ENCODE measurements at places on chromosomes 11 and 22.

DNA sequence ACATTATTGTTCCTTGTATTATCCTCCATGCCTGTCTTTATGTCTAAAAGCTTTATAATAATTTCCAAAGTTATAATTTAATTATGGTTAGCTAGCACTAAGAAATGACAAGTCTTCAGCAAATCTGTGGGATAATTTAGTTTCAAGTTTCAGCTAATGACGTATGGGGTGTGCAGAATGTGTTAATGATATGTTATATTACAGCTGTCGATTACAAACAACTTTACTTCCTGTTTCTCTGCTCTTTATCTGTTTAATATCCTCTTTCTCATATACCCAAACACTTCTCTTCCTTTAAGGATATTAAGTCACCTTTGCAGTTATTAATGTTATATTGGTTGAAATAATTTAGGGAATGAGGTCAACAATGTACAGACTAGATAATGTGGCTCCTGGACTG, 161.8 kb downstream of the CASP12 start:
- DNase-seq, result peak; percentile 49

DNA sequence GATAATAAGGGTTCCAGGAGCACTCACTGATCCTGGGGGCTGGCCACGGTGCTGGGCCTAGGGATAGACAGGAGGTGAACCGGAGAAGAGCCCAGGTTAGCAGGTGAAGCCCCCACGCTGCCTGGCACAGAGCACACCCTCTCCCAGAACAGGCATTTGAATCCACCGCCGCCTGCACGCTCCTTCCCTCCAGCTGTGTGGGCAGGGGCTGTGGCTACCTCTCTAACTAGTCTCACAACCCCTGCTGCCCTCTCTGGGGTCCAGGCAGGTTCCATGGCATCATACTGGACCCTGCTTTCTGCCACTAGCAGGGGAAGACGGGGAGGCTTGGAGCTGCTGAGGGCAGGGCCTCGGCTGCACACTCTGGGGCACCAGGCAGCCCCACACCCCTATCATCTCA, 358.0 kb downstream of the CTTN start:
- DNase-seq, result no peak

DNA sequence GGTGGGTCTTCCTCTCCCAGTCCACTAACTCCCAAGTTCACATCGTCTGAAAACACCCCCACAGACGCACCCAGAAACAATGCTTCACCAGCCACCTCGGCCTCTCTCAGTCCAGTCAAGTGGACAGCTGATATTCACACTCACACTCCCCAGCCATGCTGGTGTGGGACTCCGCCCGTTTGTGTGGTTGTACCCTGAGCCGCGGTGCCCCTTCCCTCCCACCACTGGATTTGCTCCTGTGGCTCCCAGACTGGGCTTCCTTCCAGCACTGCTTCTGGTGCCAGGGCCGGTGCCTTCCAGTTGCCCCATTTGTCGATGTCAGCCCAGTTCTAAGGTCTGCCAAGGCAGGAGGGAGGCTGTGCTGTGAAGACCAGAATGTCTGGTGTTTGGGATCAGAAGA, 37.9 kb upstream of the PLET1 start:
- DNase-seq, result peak; percentile 71

GRCh38 chr11:86574493-86575207, 97.8 kb downstream of the ME3 start:
- no peak for DNase-seq

DNA sequence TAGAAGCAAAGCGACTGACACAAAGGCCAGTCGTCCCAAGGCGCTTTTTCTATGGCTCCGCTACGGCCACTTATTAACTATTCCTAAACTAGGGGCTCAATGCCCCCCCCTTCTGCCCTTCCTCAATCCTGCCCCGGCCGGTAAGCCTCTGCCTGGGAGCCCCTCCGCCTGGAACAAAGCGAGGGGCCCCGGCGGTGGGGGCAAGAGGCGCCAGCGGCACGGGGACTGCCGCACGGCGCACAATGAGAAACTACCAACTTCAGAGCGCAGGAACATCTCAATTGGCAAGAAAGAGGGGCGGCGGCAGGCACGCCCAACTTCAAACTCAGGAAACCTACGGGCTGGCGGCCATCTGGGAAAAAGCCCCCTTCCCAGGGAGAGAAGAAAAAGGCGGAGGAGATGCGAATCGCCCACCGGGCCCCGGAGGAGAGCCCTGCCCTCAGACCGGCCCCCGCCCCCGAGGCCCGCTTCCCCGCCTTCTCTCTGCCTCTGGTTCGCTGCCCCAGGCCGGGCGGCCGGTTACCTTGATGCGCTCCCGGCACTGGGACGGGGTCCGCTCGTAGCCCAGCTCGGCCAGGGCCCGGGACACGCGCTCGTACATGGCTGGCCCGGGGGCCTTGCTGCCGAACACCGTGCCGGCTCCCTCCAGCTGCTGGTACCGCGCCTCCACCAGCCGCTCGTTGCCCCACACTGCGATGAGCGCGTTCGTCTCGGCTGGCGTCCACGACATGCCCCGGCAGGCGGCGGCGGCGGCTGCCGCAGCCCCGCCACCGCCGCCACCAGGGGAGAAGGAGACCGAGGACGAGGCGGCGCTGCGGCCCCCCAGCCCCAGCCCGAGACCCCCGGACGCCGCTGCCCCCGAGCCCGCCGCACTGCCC, 619 bp downstream of the MSANTD2 start:
- DNase-seq, result peak; percentile 62

GRCh38 chr11:49377978-49378377, 169.6 kb upstream of the FOLH1 start:
- no peak for DNase-seq

- no peak for DNase-seq
These were observed 5.3 kb upstream of the AKIP1 start for GRCh38 chr11:8905528-8906165.

- no peak for DNase-seq
These were observed 70.8 kb upstream of the HMGXB4 start for GRCh38 chr22:35186492-35186891.

DNA sequence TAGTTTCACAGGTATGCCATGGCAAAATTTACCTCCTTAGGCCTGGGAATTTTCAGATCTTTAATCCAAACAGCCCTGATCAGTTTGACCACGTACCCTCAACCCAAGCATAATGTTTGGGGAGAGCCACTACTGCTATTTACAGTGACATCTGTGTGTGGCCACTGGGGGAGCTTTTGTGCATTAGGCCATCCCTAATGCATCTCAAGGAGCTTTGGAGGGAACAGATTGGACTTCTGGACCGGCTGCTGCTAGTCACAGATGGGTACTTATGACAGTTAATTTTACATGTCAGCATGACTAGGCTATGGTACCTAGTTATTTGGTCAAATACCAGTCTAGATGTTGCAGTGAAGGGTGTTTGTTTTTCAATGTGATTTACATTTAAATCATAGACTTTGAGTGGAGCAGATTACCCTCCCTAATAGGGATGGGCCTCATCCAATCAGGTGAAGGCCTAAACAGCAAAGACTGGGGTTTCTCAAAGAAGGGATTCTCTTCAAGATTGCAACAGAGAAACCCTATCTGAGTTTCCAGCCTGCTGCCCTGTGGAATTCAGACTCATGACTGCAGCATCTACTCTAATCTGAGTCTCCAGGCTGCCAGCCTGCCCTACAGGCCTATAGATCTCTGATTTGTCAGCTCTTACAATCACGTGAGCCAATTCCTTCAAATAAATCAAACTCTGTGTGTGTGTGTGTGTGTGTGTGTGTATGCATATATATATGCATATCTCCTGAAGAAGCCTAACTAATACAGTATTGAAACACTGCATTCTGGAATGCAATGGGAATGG, 38.0 kb upstream of the GALNT18 start:
- DNase-seq, result peak; percentile 3

DNA sequence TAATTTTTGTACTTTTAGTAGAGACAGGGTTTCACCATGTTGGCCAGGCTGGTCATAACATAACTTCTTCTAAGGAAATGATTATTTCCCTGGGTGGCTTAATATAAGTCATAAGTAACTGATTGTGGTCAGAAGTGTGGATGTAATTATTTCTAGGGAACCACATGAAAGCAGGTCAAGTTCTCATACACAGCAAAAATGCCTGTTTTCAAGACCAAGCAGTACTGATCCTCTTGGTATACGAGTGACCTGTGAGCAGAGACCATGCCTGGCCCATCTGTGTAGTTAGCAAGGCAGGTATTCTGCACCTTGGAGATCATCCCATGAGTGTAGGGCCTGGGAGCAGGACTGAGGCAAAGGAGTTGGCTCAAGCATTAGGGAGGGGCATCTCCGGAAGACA, 32.5 kb upstream of the NUCB2 start:
- peak; percentile 21 for DNase-seq

GRCh38 chr11:2990617-2991451, 1.3 kb downstream of the NAP1L4 start:
- DNase-seq, result peak; percentile 56

DNA sequence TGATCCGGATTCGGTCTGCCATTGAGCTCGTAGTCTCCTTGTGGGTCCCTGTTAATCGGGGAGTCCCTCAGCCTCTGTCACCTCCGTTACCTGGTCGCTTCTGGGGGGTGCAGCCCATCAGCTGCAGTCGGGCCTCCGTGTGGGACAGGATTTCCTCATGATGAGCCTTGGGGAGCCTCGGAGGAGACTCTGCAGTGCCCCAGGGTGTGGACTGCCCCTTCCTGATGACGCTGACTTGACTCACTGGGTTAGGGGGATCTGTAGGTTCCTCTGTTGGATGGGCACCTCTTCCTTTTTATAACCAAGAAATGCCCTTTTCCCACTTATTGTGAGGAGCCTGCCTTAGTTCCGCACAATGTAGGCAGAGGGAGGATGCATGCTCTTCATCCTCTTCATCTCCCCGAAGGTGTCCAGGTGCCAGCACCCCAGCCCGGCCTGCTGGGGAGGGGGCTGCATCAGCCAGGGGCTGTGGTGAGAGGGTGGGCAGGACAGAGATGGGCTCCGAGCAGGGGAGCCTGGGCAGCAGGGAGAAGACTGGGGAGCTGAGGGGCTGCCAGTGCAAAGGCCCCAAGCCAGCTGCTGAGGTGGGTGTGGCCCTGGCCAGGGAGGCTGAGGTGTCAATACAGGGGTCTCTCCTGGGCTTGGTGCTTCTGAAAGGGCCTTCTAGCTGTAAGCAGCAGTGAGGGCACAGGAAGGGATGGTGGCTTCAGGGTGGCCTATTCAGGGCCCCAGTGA, 13.5 kb upstream of the TTLL8 start:
- DNase-seq, result no peak

GRCh38 chr11:60566776-60567175, 51.6 kb downstream of the MS4A13 start:
- peak; percentile 77 for DNase-seq

DNA sequence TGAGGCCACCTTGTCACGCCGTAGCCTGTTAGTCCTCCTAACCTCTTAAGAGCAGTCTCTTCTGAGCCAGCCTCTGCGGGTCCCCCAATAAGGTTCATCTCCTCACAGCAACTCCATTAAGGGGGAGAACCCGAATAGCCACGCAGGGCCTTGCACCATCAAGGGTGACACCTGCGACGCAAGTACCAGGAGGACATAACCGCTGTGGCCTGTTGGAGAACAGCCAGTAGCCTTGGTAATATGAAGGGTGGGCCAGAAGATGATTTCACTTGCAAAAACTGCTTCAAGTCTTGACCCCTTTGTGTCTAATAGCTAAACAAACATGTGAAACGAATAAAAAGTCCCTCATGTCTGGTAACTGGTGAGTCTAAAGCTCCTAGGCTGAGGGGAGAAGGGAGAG, 14.8 kb downstream of the ARFGAP2 start:
- DNase-seq, result no peak

DNA sequence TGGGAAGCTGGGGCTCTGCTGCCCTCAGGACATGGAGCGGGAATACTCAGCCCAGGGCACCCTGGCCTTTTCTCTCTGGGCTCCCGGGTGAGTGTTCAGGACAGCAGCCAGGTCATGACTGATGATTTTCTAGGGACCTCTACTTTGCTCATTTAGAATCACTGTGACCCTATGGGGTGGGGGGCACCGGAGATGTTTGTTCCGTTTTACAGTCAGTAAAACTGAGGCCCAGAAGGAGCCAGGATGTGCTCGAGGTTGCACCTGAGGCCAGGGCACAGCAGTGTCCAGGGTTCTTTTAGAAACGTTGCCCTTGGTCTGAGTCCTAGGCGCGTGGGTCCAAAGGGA, 48.1 kb downstream of the SMIM38 start:
- no peak for DNase-seq

DNA sequence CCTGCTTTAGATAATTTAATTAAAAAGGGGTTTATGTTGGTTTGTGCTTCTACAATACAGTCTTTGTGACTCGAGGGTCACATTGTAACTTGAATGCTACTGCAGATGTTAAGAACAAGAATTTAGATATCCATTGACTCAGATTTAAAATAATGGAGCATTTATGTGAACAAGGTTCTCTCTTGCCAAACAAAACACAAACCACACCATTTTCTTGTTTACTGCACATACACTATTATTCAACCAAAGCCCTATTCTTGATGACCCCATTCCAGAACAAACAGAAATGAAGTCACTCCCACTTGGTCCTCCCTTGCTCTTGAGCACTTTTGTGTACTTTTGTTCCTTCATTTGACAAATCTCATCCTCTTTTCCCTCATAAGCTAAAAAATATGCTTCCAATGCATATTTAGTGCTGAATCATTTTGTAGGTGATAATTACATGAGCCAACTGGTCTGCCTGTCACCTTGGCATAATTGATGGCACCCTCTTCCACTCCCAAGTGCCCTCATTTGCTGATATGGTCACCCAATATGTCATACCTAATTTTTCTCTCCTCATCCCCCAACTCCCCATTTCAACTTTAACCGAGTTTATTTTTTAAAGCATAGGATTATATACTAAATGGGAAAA, 2.8 kb downstream of the C11orf71 start:
- no peak for DNase-seq

DNA sequence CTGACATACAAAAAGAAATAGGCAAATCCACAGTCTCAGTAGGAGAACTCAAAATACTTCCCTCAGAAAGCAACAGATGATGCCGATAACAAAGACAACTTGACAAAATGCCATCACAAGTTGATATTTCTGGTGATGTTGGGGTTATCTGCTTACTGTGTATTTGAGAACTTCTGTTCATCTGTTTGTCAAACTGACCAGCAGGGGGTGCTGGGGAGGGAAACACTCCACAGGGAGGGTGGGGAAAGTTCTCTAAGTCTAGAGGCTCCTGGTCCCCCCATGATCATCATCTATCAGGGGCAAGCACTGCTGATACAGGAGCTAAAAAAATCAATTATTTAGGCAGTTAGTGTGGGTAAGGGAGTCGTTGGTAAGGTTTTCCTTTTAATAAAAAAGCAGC, 19.2 kb downstream of the GLYATL1 start:
- peak; percentile 76 for DNase-seq

- no peak for DNase-seq
These were observed 303.5 kb upstream of the ANO3 start for GRCh38 chr11:26028393-26028911.

- DNase-seq, result peak; percentile 71
These were observed 1.9 kb upstream of the GRAP2 start for GRCh38 chr22:39898997-39899396.

DNA sequence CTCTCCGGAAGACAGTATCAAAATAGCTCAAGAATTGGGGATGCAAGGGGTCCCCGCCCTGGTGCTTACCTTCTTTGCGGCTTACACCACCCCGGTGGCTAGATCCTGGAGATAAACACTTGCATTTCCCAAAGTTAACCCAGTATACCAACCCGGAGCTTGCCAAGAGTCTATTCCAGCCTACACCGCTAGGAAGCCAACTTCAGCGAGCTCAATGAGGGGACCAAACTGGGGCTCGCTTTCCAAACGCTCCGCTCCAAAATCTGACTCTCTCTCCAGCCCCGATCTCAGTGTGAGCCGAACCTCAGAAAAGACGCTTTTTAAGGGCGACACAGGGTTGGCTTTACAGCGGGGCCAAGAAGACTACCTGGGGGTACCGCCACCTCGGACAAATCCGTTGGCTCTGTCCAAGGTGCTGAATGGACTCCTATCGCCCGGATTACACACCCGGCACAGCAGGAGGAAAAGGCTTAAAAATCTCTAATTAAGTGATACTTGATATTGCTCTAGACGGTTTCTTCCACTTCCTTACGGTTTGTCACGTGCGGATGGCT, 20.1 kb upstream of the BDNF start:
- peak; percentile 75 for DNase-seq
